Prostate gland (tissue), 2 donors: ENCODE measurements at places on chromosomes 7 and 10. TPM values are rescaled to one million over a fixed set of nuclear protein-coding genes. Genes with fewer than 3 reads are reported as not detected.

POT1 gene
- 16.9 TPM for total RNA-seq

GRCh38 chr10:4754143-4754542, 71.9 kb upstream of the AKR1E2 start:
- H3K36me3 ChIP-seq: no peaks in the 10 kb centered on the region
- no peaks in the 10 kb centered on the region for H3K4me1 ChIP-seq
- H3K4me3 ChIP-seq: no peak overlapping the region
- DNase-seq: no peak
- no peak overlapping the region for H3K27ac ChIP-seq
- H3K27me3 ChIP-seq: no peaks in the 10 kb centered on the region

GRCh38 chr7:17046666-17047065, 164.9 kb upstream of the AGR3 start:
- H3K4me3 ChIP-seq: no peak overlapping the region
- H3K27me3 ChIP-seq: no peaks in the 10 kb centered on the region
- H3K36me3 ChIP-seq: no peaks in the 10 kb centered on the region
- H3K4me1 ChIP-seq: no peaks in the 10 kb centered on the region

- no peak for DNase-seq
- no peak overlapping the region for H3K27ac ChIP-seq
- no peaks in the 10 kb centered on the region for H3K27me3 ChIP-seq
- no peak overlapping the region for H3K4me3 ChIP-seq
- no peaks in the 10 kb centered on the region for H3K36me3 ChIP-seq
- H3K4me1 ChIP-seq: no peaks in the 10 kb centered on the region
Measured at GRCh38 chr10:10804061-10804460, 213.6 kb upstream of the CELF2 start.

TES gene
- total RNA-seq: 46.6 TPM

OPN4 gene
- total RNA-seq: not detected

DNA sequence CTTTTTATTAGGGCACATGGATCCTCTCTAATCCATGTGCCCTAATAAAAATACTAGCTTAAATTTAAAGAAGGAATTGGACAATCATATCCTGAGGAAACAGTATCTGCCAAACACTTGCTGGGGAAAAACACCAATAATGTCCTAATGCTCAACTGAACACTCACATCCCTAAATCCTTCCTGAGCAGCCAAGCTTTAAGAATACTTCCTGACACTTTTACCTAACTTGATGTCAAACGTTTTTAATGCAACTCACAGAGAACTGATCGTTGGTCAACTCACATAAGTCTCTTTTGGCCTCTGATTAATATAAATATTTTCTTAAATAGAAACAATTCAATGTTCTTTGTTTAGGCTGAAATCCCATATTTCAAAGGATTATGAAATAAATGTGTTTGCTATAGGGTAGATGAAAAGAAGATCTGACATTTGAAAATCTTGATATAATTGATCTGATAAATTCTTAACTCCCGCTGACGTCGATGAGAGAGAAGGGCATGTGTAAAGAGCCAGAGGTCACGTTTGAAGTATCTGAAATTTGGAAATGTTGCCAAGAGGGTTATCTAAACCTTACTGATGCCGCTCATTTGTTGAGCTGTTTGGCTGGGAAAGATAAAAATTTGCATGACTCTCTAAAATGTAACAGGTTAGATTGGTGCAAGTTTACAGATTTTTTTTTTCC, 122.8 kb upstream of the RHOBTB1 start:
- no peak overlapping the region for H3K4me3 ChIP-seq
- no peak for DNase-seq
- H3K27me3 ChIP-seq: no peaks in the 10 kb centered on the region
- no peaks in the 10 kb centered on the region for H3K36me3 ChIP-seq

AVL9 gene
- total RNA-seq: 27.8 TPM
